Calu3 (cell line): ENCODE measurements at places on chromosomes 16 and 17.
A peak's percentile ranks its signal among the peaks of the same experiment; 100 is the strongest.

DNA sequence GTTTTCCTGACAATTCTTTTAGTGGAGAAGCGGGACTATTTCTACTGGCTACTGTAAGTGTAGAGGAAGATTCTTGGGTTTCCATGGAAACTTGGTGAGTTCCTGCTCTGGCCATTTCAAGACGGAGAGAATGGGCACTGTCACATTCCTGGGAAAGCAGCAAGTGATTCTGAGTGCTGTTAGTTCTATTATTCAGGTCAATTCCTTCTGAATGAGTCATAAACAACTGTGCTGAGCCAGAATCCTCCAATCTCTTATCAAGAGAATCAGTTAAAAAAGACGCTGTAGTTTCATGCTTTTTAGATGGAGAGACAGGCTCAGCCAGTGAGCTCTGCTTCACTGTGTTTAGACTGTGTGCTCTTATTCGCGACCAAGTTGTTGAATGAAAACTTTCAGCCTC is 19.6 kb downstream of the AKAP10 start:
- peak overlapping the region; percentile 60 for H3K27ac ChIP-seq
- H3K36me3 ChIP-seq = peaks cover 22% of the 10 kb centered on the region
- H3K27me3 ChIP-seq = no peaks in the 10 kb centered on the region
- H3K4me3 ChIP-seq = peak overlapping the region; percentile 24
- DNase-seq = peak; percentile 6

DNA sequence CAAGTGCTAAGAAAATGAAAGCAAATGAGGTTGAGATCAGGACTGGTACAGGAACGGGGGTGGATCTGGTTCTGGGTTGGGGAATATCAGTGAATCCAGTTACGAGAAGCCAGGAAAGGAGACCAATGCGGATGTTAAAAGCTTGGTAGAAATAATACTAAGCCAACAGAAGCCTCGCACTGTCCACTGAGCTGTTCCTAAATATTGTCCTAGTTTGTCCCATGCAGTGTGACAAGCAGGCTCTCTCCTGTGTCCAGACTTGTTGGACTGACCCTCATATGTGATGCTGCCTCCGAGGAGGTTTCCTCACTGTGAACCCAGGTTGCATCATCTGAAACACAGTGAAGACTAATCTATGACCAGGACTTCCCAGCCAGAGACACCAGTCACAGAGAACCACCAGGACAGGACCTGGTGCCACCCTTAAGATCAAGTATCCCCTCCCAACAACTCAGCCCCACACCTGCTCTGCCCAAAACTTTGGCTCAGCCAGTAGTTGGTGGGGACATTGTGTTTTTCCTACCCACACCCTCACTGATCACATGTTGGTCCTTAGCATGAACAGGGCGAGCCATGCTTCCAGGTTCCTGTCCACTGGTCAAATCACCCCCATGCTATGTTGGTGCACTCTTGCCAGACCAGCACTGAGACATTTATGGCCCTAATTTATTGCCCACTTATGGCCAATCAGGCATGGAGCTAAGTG is 32.7 kb upstream of the SCNN1B start:
- H3K36me3 ChIP-seq = peaks cover 4% of the 10 kb centered on the region
- H3K27me3 ChIP-seq = peaks cover 32% of the 10 kb centered on the region
- no peak overlapping the region for H3K4me3 ChIP-seq
- peak overlapping the region; percentile 51 for H3K27ac ChIP-seq

- H3K4me3 ChIP-seq = no peak overlapping the region
- H3K27me3 ChIP-seq = no peaks in the 10 kb centered on the region
- H3K36me3 ChIP-seq = peaks cover 12% of the 10 kb centered on the region
- peaks cover 51% of the 10 kb centered on the region for H3K4me1 ChIP-seq
- no peak for DNase-seq
These were observed 16.8 kb upstream of the FZD2 start for GRCh38 chr17:44540246-44541084.

DNA sequence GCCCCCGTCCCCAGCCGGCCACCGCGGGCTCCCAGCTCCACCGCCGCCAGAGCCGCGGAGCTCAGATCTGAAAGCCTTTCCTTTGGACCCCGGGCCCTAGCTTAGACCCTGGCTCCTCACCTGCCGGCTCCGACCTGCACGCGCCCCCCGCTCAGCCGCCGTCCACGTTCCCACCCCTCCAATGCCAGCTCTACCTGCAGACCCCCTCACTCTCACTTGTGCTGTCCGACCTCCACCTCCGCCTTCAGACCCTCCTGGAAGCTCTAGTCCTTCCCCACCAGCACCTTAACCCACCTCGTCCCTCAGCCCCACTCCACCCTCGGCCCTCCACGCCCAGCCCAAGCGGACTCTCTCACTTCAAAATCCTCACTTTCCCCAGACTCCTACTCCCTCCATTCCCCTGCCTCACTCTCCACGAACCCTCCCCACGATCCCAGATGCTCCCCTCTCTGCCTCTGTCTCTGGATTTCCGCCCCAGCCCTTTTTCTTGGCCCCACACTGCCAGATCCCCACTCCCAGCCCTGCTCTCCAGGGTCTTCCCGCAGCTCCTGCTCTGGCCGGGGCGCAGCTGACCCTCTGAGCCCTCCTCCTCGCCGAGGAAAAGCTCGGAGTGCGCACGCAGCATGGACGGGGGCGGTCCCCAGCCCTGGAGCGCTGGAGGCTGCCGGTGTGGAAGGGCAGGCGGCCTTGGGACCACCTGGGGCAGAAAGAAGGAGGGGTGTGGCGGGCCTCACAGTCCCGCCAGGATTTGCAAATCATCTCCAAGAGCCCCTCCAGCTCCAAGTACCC is at the start of gene TMEM114:
TSS of gene TMEM114 (minus strand) at position 612 of the 789 bp plus-strand sequence. CDS start 673 bp downstream, outside the sequence.
- DNase-seq = no peak
- no peak within 1 kb of the TSS for H3K27ac ChIP-seq
- H3K4me3 ChIP-seq = no peak within 1 kb of the TSS
- H3K36me3 ChIP-seq = no peaks in the 10 kb centered on the region
- H3K27me3 ChIP-seq = peaks cover 11% of the 10 kb centered on the region

GRCh38 chr17:36105781-36106492 is 2.3 kb downstream of the CCL4 start:
- no peaks in the 10 kb centered on the region for H3K4me1 ChIP-seq
- no peak overlapping the region for H3K27ac ChIP-seq
- H3K4me3 ChIP-seq = no peak overlapping the region
- no peaks in the 10 kb centered on the region for H3K36me3 ChIP-seq
- H3K27me3 ChIP-seq = peaks cover 77% of the 10 kb centered on the region

GRCh38 chr17:29582772-29583171 is 6.7 kb downstream of the GIT1 start:
- H3K4me1 ChIP-seq = peaks cover 12% of the 10 kb centered on the region
- H3K27ac ChIP-seq = no peak overlapping the region
- H3K27me3 ChIP-seq = no peaks in the 10 kb centered on the region
- no peak for DNase-seq

DNA sequence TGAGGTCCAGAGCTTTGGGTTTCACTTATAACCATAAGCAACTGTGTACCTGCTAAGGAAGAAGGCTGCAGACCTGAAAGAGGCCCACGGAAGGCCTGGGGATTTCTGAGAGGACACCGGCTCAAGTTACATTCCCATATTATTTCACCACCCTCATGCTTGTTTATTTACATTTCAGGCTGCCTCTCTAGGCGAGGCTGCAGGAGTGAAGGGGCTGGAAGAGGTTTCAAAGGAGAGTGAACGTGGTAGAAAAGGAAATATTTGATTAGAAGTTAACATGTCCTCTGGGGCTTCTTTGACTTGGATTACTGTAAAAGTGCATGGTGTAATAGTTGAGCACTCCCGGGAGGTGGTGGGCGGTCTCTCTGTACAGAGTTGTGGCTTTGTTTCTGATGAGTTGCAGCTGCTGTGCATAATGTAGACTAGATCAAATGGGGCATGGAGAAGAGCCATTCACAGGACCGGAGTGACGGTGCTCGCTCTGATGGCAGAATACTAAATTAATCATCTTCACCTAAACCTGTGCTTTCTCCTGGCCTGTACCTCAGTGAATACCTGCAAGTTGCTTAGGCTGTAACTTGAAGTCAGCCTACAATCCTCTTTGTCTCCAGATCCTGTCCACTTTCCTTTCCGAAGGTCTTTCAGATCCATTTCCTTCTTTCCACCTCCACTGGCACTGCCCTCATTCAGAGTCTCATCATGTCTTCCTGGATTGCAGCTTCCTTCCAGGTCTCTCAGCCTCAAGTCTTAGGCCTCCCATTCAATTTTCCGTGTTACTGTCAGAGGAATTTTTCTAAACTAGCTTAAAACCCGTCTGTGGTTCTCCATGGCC is 1.9 kb upstream of the CPD start:
- peak; percentile 49 for DNase-seq
- peak overlapping the region; percentile 15 for H3K27ac ChIP-seq
- no peak overlapping the region for H3K4me3 ChIP-seq
- H3K27me3 ChIP-seq = no peaks in the 10 kb centered on the region
- H3K4me1 ChIP-seq = peaks cover 43% of the 10 kb centered on the region

DNA sequence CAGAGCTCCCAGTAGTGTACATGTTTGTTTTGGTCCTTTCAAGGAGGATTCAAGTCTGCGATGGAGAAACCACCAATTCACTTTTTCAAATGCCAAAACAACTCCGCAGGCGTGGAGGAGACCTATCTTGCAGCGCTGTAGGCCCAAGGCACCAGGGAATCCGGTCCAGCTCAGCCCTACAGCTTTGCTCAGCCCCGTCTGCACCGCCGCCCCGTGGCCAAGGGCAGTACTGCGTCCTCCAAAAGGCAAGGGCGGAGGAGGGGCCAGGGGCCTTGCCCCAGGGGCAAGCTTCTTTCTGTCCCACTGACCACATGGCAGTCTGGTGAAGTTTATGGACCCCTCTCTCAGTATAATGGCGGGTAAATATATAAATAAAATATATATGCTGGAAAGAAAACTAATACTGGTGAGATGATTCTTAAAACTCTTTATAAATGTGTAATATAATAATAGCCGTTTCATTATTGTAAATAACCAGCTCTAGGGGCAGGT is 709 bp upstream of the CD300LG start:
- peaks cover 26% of the 10 kb centered on the region for H3K4me1 ChIP-seq
- no peak overlapping the region for H3K27ac ChIP-seq
- H3K4me3 ChIP-seq = no peak overlapping the region
- H3K36me3 ChIP-seq = no peaks in the 10 kb centered on the region

GRCh38 chr17:65185668-65186382 is 48.7 kb downstream of the RGS9 start:
- H3K27ac ChIP-seq = no peak overlapping the region
- peaks cover 9% of the 10 kb centered on the region for H3K4me1 ChIP-seq
- no peak overlapping the region for H3K4me3 ChIP-seq
- no peaks in the 10 kb centered on the region for H3K36me3 ChIP-seq
- H3K27me3 ChIP-seq = peaks cover 48% of the 10 kb centered on the region

DNA sequence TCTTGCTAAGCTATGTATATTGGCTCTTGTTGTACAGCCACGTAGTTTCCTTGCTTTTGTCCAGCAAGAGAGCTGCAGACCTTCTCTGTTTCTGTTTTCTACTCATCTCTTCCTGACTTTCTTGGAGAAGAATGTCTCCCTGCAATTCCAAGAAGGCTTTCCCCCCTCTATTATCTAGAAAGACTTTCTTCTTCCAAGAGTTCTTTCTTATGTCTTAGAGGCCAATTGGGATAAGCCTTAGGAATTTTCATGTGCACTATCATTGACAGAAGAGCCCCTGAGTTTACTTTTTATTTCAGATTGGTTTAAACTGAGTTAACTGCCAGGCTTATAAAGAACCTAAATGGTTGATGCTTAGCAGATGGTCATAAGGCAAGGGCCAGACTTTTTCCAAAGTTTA is 9.0 kb downstream of the CAPNS2 start:
- no peak for DNase-seq
- H3K4me3 ChIP-seq = no peak overlapping the region
- H3K36me3 ChIP-seq = no peaks in the 10 kb centered on the region
- H3K27me3 ChIP-seq = no peaks in the 10 kb centered on the region
- H3K4me1 ChIP-seq = no peaks in the 10 kb centered on the region
- no peak overlapping the region for H3K27ac ChIP-seq

GRCh38 chr17:46983782-46984181 is 4.7 kb upstream of the RPRML start:
- H3K27me3 ChIP-seq = peaks cover 51% of the 10 kb centered on the region
- H3K27ac ChIP-seq = no peak overlapping the region
- H3K4me1 ChIP-seq = peaks cover 6% of the 10 kb centered on the region
- DNase-seq = no peak
- H3K4me3 ChIP-seq = no peak overlapping the region

DNA sequence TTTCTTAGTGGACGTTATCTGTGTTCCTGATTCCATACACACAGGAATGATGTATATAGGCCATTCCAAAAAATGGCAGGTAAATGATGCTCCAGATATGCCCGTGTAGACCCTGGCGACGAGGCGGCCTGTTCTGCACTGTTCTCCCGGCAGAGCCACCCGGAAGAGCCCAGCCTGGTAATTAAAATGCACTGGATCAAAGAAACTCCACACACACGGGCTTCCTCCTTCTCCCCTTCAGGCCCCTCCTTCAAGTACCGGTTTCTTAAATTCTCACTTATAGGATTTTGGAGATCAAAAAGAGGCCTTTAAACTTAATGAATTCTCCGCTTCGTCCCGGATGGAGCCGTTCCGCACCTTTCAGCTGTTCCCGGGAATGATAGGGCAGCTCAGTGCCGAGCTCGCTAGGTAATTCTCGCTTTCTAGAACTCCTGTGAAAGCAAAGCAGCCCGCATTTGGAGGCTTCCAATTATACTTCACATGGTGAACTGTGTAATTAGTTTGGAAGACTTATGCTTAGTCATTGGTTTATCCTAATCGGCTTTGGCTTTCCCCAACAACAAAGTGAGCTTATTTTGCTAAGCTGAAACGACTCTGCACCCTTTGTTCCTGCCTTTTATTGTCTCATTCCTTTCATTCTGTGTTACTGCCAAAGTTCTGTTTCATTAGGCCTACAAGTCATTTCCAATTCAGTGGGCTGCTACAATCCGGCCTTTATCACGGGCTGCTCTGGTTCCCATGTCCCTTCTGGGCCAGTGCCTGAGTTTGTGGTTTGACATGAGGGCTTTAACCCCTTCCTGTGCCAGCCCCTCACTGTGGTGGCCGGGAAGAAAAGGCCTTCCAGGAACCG is 150.0 kb downstream of the MSI2 start:
- peak overlapping the region; percentile 51 for H3K4me3 ChIP-seq
- DNase-seq = no peak
- H3K27ac ChIP-seq = peak overlapping the region; percentile 97
- H3K4me1 ChIP-seq = peaks cover 32% of the 10 kb centered on the region

DNA sequence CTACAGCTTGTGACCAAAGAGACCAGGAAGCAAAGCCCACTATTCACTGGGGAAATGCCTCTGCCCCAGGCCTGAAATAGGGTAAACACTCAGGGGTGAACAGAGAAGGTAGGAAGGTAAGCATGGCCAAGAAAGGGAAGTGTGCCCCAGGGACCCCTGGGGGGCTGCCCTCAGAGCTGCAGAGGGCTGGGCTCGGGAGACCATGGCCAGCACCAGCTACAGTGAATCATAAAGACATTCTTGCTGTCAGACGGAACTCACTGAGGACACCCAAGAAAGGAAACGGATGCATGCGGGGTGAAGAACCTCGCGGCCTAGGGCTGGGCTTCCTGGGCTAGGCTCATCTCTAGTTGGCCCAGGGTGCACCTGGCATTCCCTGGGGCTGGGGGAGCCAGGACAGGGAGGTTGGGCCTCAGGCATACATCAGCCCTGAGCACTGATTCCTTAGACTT is 9.6 kb downstream of the HIC1 start:
- H3K4me1 ChIP-seq = no peaks in the 10 kb centered on the region
- no peak overlapping the region for H3K27ac ChIP-seq
- no peak overlapping the region for H3K4me3 ChIP-seq
- H3K36me3 ChIP-seq = no peaks in the 10 kb centered on the region
- DNase-seq = no peak
- H3K27me3 ChIP-seq = no peaks in the 10 kb centered on the region

- no peaks in the 10 kb centered on the region for H3K27me3 ChIP-seq
- H3K4me1 ChIP-seq = no peaks in the 10 kb centered on the region
- no peak overlapping the region for H3K27ac ChIP-seq
- DNase-seq = no peak
- H3K36me3 ChIP-seq = no peaks in the 10 kb centered on the region
- no peak overlapping the region for H3K4me3 ChIP-seq
These were observed 193.4 kb upstream of the CDH11 start for GRCh38 chr16:65315081-65315780.
